ENCODE measurements at places on chromosomes 6 and 20. TPM values are rescaled to one million over a fixed set of nuclear protein-coding genes. Genes with fewer than 3 reads are reported as not detected.

The BPIFB6 gene
- total RNA-seq: not detected

The THBS2 gene
- total RNA-seq: 6.9 TPM

The LY6G6C gene
- total RNA-seq: not detected

The CLPSL1 gene
- total RNA-seq: not detected

- H3K4me3 ChIP-seq: no peak overlapping the region
- H3K36me3 ChIP-seq: no peaks in the 10 kb centered on the region
- H3K4me1 ChIP-seq: peaks cover 20% of the 10 kb centered on the region
- H3K27me3 ChIP-seq: no peaks in the 10 kb centered on the region
Observed at GRCh38 chr6:140540743-140541142, 1166.3 kb upstream of the CITED2 start.

DNA sequence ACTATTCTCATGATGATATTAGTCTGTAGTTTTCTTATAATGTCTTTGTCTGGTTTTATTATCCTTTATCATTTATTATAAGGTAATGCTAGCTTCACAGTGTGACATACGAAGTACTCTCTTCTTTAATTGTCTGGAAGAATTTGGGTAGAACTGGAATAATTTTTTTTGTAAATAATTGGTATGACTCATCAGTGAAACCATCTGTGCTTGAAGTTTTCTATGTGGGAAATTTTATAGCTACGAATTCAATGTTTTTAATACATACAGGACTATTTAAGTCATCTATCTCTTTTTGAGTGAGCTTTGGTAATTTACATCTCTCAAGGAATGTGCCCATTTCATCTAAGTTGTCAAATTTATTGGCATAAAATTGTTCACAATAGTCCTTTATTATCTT is 86.3 kb downstream of the SOD2 start:
- H3K27me3 ChIP-seq: no peaks in the 10 kb centered on the region
- no peaks in the 10 kb centered on the region for H3K4me1 ChIP-seq
- no peak for DNase-seq
- H3K36me3 ChIP-seq: no peaks in the 10 kb centered on the region

GRCh38 chr6:43503443-43503842 is 6.7 kb downstream of the LRRC73 start:
- H3K36me3 ChIP-seq: peaks cover 67% of the 10 kb centered on the region
- H3K4me1 ChIP-seq: peaks cover 29% of the 10 kb centered on the region
- peaks cover 3% of the 10 kb centered on the region for H3K27me3 ChIP-seq
- H3K27ac ChIP-seq: no peak overlapping the region

GRCh38 chr20:52342913-52343312 is 151.3 kb upstream of the ZFP64 start:
- H3K36me3 ChIP-seq: no peaks in the 10 kb centered on the region
- DNase-seq: no peak
- H3K4me3 ChIP-seq: no peak overlapping the region
- H3K27ac ChIP-seq: no peak overlapping the region

DNA sequence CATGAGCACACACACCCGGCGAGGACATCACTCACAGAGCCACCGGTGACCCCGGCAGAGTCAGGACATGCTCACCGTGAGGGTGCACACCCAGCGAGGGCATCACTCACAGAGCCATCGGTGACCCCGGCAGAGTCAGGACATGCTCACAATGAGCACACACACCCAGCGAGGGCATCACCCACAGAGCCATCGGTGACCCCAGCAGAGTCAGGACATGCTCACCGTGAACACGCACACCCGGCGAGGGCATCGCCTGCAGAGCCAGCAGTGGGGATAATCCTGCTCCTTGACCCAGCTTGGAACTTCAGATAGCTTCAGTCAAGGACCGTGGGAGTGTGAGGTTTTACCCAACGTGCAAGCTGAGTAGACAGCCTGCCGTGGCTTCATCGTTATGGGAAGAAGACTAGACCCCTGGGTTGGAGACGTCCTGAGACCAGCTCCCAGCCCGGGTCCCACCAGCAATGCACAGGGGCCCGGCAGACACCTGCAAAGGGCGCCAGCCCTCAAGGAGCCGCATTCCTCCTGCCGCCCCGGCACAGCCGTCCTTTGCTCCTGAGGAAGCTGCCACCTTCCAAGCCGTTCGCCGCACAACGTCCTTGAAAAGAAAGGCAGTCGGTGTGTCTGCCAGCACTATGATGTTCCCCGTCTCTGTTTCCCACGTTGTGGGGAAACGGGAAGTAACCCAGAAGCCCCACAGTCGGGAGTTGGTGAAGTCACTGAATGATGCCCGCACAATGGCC is 192.3 kb downstream of the DLL1 start:
- H3K36me3 ChIP-seq: no peaks in the 10 kb centered on the region
- no peak overlapping the region for H3K4me3 ChIP-seq
- H3K27me3 ChIP-seq: no peaks in the 10 kb centered on the region
- H3K27ac ChIP-seq: no peak overlapping the region

DNA sequence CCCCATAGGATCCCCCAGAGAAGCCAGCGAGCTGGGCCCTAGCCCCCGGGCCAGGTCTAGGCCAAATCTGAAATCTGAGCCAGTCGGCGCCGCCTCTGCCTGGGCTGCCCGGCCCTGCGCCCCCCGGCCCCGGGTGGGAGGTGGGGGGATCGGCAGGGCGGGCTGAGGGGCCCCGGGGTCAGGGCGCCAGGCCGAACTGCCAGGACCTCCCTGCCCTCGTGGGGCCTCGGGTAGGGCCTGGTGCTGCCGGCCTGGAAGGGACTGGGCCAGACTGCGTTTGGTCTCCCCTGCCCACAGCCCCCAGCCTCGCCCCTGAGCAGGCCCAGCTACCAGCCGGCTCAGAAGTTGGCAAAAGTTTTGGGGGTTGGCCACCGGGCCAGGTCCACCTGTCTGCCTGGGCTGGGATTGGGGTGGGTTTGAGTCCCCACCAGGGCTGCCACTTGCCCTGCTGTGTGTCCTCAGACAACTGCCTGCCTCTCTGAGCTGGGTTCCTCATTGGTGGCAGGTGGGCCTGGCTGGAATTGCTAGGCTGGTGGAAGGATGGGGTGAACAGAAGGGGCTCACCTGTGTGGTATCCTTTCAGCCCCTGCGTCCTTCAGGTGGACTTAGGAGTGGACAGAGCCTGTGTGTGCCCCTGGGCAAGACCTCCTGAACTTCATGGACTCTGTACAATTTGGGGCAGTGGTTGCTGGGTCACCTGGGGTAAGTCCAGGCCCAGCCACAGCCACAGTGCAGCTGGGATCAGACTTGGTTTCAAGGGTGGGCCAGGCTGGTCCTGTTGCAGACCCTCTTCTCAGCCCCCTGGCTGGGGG is 801 bp downstream of the SRC start:
- H3K27ac ChIP-seq: peak overlapping the region; percentile 80
- no peak for DNase-seq
- H3K36me3 ChIP-seq: no peaks in the 10 kb centered on the region

- DNase-seq: no peak
- peak overlapping the region; percentile 8 for H3K4me3 ChIP-seq
- H3K36me3 ChIP-seq: no peaks in the 10 kb centered on the region
- H3K27ac ChIP-seq: peak overlapping the region; percentile 47
- peaks cover 50% of the 10 kb centered on the region for H3K4me1 ChIP-seq
Observed at GRCh38 chr6:129236001-129236517, 353.1 kb downstream of the LAMA2 start.

- no peak overlapping the region for H3K4me3 ChIP-seq
- no peaks in the 10 kb centered on the region for H3K36me3 ChIP-seq
- peaks cover 53% of the 10 kb centered on the region for H3K4me1 ChIP-seq
- H3K27me3 ChIP-seq: no peaks in the 10 kb centered on the region
- H3K27ac ChIP-seq: no peak overlapping the region
Observed at GRCh38 chr20:49384437-49385434, 97.7 kb downstream of the KCNB1 start.

- no peaks in the 10 kb centered on the region for H3K36me3 ChIP-seq
- no peak overlapping the region for H3K4me3 ChIP-seq
- no peak for DNase-seq
- H3K27me3 ChIP-seq: no peaks in the 10 kb centered on the region
Observed at GRCh38 chr6:47152666-47153403, 110.7 kb upstream of the ADGRF1 start.

DNA sequence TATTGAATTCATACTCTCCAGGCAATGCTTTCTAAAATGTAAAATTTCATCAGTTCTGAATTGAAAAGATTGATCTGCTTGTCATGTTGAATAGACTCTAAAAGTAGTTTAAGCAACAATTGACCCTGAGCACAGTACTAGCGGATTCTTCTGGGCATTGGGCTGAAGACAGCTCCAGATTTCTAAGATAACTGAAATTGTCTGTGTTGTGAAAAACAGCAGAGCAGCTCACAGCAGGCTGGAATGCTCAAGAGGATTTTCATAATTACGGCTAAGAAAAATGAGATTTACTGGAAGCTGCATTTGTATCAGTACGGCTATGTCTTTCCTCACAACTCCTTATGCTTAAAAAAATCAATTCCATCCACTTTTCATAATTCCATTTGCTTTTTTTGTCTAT is 373.7 kb downstream of the HACE1 start:
- H3K27me3 ChIP-seq: peaks cover 12% of the 10 kb centered on the region
- H3K36me3 ChIP-seq: no peaks in the 10 kb centered on the region
- H3K27ac ChIP-seq: no peak overlapping the region
- no peaks in the 10 kb centered on the region for H3K4me1 ChIP-seq
- no peak overlapping the region for H3K4me3 ChIP-seq
